ENCODE measurements at places on chromosomes 4 and X.

DNA sequence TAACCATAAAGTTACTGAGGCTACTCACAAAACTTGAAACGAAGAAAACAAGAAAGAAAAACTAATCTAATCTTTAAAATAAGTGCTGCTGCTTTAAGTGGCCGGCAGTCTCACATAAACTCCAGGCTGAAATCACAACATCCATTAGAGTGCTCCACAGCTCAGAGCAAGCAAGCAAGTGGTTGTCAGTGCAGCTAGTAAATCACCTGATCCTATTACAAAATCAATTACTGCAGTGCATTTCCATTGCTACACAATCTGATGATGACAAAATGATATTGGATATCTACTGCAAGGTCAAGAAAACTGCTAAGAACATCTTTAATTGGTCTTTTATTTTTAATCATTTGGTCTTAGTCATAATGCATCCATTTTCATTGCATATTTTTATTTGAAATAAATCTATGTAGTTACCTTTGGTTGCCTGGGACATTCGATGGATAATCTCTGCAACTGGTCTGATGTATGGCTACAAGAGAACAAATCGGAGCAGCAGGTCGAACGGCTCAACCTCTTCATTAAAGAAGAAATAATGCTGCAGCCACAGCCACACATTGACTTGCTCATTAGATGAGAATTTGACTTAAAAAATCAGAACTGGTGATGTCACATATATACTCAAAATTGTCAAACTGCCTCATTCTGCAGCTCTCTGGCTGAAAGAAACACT, 87.7 kb downstream of the FBXW7 start:
- no peak for DNase-seq

DNA sequence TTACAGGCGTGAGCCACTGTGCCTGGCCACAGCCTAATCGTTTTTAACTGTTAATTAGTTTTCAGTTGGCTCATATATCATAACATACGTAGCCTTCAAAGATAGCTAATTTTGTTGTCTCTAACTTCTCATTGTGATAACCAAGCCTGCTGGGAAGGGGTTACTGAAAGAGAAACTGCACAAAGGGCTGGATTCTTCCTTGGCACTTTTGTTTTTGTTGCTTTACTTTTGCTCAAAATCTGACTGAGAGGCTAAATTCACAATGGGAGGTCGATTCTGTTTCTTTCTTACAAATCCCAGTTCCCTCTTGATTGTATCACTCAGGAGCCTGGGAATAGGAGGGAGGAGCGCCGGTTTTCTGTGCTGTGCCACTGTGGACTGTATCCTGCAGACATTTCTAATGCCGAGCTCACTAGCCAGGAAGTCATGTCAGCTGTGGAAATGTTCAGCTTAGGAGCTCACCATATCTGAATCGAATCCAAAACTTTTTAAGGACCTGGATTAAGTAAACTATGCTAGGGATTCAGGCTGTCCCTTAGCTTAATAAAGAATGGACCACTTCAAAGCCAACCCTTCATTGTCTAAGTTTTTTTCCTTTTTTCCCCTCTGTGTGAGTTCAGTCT, 120.5 kb upstream of the FAT1 start:
- no peak for DNase-seq

- no peak for DNase-seq
These were observed at the start of gene PNCK for GRCh38 chrX:153673428-153674218. PNCK (minus strand) TSS chrX:153673813; CDS start chrX:153673076, 737 bp downstream.

- no peak for DNase-seq
These were observed 203.8 kb upstream of the PSAPL1 start for GRCh38 chr4:7638489-7638888.

DNA sequence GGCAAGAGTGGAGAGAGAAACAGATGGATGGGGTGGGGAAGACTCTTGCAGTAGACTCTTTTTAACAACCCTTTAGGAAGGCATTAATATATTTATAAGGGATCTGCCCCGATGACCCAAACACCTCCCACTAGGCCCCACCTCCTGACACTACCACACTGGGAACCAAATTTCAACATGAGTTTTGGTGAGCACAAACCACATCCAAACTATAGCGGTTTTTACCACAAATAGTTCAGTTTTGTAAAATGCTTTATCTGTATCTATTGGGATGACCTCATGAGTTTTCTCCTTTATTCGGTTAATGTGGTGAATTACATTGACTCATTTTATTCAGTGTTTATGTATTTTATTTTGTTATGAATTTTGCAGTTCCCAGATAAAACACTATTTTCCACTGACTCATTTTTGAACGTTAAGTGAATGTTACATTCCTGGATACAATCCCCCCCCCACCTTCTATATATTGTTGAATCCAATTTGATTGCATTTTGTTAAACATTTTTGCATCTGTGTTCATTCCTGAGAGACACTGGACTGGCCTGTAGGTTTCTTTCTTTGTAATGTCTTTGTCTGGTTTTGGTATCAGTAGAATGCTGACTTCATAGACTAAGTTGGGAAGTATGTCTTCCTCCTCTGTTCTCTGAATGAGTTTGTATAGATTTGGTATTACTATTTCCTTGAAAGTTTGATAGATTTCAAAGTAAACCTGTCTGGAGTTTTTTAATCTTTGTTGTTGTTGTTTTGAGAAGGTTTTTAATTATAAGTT, 13.9 kb upstream of the CPLX1 start:
- DNase-seq = no peak

- DNase-seq = peak; percentile 43
These were observed 480 bp upstream of the RADX start for GRCh38 chrX:106611317-106611678.

DNA sequence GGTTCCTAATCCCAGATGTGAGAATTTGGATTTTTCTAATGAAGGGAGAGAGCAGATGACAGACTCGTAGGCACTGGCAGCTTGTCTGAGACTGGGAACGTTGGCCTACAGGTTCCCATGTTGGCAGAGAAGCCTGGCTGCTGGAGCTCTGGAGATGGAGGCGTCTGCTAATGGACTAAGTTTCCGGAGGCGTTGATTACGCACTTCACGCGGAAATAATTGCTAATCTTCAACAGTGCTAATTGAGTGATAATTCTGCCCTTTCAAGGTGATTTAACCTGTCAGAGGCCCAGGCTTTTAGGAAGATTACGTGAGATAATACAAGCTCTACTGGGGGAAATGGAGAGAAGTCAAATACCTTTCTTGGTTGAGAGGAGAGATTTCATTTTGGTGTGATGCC, 77.4 kb downstream of the PSAPL1 start:
- DNase-seq = peak; percentile 10

- DNase-seq = no peak
These were observed 1751.9 kb downstream of the ARAP2 start for GRCh38 chr4:34492414-34492813.

- DNase-seq = no peak
These were observed 203.6 kb downstream of the ARHGEF9 start for GRCh38 chrX:63581398-63581797.

GRCh38 chrX:72123471-72124185, 8.1 kb downstream of the RTL5 start:
- DNase-seq = no peak

- DNase-seq = no peak
These were observed 79.5 kb upstream of the IRF2 start for GRCh38 chr4:184553891-184554290.

- DNase-seq = no peak
These were observed 23.9 kb downstream of the STIM2 start for GRCh38 chr4:26884486-26884988.
